RPMI8226 (cell line): ENCODE measurements at places on chromosomes 11 and 22.

DNA sequence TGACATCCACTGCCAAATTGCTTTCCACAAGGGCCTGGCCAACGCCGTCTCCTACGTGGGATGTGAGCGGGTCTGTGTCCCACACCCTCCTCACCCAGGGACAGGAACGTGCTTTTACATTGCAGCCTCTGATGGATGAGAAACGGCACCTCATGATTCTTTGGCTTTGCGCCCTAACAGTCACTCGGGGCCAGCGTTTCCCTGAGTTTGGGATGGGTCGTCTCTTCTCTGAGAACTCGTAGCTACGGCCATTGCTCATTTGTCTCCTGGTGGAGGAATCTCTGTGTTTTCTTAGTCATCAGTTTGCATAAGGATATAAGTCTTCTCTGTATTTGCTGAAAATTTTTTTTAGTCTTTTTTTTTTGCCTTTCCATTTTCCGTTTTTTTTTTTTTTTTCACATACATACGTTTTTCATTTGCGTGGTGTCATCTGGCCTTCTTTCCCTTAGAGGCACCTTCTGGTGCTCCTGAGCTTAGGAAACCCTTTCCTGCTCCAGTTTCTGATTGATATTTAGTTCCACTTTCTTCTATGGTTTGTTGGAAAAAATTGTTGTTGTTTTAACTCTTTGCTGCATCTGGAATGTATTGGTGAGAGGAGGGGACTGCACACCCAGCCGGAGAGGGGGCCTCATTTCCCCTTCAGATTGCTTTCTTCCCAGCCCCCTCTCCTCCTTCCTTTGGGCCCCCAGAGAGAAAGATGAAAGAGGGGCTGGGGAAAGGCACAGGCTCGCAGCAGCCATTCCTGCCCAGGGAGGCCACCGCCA, 12.0 kb downstream of the TNNT3 start:
- DNase-seq, result no peak

- peak; percentile 21 for DNase-seq
These were observed 2.6 kb downstream of the NELL1 start for GRCh38 chr11:20671856-20672546.

DNA sequence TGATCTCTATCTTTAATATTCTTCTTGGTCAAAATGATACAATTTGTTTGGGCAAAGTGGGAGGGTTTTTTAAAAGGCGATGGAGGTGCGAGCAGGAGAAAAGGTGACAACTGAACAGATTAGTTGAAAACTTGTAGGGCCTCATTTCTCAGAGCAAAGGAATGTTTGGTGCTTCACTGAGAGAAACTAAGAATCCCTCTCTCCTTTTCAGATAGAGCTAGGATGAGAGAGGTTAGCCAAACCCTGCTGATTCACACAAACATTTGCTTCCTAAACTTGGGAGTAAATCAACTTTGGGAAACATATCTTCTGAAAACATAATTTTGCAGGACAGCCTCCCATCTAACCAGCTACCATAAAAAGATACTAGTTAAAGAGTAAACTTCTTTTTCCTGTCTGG, 57.0 kb downstream of the PHF21A start:
- no peak for DNase-seq

- no peak for DNase-seq
These were observed 96.6 kb upstream of the LMO1 start for GRCh38 chr11:8360086-8360828.

DNA sequence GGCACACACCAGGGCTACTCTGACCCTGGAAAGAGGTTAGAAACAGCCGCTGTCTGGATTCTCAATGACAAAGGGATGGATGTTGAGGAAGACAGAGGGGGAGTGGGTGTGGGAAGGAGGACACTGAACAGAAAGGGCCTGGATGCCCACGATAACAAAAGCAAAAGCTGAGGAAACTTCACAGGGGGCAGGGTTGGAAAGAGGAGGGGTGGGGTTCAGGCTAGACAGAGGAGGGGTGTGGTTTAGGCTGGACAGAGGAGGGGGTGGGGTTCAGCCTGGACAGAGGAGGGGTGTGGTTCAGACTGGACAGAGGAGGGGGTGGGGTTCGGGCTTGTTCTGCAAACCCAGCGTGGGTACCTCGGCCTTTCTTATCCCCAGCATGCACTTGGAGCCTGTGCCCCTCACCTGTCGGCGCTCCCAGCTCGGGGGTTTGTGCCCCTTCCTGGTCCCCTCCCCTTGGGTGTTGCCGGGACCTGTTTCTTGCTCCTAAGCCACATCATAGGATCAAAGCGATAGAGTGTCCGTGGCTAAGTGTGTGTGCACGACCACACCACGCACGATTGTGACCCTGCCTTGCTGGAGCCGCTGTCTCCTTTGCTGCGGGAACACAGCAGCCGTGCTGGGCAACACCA, 75.6 kb downstream of the BRD1 start:
- no peak for DNase-seq

DNA sequence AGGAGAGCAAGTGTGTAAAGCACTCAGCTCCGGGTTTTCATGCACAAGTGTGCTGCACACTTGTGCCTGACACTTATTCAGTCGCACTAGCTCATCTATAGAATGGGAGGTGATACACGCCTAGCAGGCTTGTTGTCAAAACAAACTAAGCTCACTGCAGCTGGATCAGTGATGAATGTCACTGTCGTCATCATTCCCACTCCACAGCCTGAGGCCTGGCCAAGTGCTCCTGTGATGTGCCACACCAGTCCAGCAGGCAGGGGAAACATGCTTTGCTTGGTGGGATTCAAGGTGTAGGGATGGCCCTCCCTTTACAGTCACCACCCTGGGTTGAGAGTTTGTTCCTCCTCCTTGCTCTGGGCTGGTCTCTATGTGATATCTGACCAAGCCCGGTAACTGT, 6.8 kb downstream of the MPST start:
- DNase-seq, result no peak
